ENCODE measurements at places on chromosomes 11 and 22.

- DNase-seq: no peak
Observed at GRCh38 chr22:49756676-49757075, 71.0 kb downstream of the BRD1 start.

DNA sequence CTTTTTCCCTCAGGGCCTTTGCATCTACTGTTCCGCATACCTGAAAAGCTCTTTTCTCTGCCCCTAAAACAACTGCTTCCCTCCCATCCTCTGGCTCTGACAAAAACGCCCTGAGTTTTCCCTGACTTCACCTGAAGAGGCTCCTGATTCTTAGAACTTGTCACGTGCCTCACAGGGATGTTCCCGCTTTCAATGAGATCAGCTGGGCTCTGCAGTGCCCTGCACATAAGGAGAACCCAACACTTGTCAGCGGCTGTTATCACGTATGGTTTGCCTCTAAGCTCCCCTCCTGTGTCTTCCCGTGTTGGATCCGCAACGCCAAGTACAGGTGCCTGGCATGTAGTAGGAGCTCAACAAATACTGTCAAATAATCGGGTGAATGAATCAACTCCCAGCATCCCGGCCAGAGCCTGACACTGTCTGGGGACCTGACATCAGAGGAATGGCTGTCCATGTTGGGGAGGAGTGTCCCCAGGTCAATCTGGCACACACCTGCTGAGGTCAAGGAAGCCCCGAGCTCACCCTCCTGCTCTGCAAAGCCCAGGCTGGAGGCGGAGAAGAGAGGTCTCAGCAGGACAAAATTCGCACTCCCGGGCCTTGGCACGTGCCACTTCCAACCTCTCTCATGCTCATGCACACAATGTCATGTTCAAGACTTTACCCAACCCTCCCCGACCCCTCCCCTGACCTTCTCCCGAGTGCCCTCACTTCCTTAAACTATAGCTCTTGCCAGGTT lies 4.2 kb upstream of the GRK2 start:
- DNase-seq: no peak

DNA sequence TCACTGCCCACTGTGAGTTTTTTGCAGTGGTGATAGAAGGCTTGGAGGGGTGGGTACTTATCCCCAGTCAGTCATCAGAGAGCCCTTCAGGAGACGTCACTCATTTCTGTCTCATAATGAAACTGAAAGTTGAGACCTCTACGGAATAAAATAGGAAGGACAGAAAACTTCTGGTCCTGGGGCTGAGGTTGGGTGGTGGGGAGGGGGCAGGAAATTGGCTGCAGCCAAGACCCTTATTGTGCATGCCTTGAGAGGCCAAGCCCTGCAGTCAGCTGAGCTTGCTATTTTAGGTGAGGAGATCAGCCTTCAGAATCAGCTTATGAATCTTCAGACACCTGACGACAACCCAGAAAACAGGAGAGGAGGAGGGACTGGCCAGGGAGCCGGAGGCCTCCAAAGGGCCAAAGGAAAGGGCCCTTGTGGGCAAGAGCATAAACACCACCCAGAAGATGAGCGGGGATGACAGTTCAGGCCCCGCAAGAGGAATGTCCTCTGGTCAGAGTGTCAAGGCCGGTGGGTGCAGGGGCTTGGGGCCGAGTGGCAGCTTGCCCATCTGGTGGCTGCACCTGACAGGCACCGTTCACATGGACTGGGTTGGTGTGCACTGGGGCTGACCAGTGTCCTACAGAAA lies 17.9 kb upstream of the ADA2 start:
- no peak for DNase-seq

DNA sequence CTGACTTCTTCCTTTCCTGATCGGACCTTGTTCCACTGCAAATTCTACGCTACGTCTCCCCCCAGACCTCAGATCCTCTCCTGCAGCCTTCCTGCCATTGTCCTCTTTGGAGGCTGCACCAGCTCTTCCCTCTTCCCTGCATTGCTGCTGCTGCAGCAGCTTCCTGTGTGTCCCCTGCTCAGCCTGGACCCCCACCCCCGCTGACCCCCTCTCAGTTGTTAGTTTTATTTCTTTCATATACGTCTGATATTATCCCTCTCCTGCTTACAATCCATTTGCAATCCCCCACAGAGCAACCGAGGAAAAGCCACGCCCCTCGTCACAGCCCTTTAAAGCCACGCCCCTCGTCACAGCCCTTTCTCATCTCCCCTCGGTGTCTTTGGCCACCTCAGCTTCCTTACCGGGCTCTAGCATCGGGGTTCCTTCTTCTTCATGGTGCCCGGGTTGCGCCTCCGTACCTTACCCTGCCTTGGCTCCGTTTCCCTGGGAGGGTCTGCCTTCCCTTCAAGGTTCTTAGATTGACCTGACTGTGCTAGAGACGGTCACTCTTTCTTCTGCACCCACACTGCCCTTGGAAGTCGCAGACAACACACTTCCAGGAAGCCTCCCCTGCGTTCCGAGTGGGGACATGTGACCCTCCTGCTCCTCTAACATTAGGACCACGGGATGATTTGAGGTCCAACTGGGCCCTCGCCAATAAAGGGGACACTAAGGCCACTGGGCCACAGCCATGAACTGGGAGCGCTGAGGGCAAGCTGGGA lies 4.8 kb downstream of the MRGPRG start:
- DNase-seq: no peak

DNA sequence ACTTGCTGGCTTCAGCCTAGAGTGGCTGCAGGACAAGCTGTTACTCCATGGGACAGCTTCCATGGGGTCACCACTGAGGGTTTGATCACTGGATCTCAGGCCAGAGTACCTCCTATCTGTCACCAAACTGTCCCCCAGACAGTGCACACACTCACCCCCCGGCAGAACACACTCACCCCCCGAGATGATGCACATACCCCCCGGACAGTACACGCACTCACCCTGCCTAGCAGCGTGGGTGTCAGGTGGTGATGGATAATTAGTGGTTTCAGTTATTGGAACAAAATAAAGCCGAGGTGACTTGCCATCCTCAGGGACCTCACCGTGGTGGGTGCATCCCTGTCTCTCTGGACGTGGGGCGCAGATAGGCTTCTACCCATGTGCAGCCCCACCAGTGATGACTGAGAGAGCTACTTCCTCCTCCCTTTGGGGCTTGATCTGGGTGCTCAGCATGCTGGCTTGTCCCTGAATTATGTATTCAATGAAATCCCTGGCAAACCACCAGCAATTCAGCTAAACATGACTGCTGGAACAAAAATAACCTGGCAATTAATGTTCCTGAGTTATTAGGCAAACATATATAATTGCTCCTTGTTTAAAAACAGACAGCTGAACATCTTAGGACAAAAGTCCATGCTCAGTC lies 18.9 kb downstream of the TANGO2 start:
- no peak for DNase-seq

DNA sequence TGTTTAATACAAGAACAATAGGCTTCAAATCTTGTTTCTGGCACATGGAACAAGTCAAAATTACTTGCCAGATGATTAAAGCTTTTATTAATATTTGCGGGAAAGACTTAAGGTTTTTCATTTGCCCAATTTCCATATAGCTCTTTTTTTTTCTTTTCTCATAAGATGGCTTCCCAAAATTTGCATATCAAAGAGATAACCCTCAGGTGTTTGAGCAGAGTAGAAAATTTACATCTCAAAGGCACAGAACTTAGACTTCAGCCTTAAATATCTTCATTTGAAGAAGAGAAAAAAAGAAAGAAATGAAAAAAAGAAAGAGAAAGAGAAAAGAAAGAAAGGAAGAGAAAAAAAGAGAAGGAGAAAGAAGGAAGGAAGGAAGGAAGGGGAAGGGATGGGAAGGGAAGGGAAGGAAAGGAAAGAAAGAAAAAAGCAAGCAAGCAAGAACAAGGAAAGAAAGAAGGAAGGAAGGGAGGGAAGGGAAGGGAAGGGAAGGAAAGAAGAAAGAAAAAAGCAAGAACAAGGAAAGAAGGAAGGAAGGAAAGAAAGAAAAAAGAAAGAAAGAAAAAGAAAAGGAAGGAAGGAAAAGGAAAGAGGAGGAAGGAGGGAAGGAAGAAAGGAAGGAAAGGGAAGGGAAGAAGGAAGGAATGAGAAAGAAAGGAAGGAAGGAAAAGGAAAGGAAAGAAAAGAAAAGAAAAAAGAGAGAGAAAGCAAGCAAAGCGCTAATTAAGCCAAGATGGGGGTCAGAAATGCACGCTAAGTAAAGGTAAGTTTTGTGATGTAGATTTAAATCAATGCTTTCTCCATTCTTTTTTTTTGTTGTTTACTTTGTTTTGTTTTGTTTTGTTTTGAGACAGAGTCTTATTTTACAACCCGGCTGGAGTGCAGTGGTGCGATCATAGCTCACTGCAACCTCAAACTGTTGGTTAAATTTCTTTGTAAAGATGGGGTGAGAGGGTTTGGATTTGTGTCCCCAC lies 20.2 kb upstream of the IFITM3 start:
- DNase-seq: no peak

GRCh38 chr11:70493089-70493474 lies 94.8 kb downstream of the CTTN start:
- no peak for DNase-seq

DNA sequence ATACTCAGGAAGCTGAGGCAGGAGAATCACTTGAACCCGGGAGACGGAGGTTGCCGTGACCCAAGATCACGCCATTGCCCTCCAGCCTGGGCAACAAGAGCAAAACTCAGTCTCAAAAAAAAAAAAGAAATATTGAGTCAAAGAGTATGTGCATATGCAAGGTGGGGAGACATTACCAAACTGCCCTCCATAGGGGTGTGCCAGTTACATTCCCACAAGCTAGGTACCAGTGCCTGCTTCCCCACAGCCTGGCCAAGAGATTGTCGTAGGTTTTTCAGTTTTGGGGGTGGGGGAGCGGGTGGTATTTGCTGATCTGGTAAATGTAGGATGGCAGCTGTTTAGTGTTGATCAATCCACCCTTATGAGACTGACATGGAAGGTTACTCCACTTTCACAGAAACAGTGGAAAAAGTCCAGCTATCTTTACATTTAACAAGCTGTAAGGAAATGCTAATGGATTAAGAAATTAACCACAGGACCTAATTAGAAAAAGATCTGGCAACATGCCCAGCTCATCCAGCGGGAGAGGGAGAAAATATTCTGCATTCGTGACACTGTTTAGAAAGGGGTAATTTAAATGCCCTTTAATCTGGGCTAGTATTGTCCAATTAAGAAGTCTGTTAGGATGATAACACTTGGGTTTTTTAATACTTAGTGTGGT lies 89.4 kb downstream of the PACS1 start:
- DNase-seq: peak; percentile 3

DNA sequence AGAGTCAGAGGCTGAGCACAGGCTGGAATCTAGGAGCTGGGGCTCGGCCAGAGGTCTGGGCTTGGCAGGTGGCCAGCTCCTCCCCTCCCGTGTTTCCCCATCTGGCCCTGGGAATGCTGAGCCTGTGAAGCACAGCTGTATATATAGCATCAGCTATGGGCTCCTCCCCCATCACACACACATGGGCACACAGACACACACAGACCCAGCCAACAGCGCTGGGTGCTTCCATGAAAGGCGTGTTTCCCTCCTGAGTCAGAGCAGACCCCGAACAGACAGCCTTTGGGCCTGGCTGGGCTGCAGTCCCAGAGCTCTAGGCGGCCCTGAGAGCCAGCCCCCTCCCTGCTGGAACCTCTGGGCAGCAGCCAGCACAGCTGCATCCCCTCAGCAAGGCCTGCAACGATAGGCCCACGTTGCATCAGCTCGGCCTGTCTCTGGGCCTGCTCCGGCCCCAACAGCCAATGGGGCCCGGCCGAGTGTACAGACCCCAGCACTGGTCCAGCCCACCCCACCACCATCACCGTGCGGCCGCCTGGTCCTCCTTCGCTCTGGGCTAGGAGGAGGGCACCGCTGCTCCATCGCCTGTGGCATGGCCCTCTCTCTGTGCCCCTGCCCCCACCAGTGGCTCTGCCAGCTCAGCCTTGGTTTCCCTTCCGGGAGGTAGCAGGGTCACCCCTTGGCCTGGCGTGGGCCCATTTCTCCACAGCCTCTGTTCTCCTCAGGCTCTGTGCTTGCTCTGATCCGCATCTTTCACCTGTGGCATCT lies 7.6 kb upstream of the SERPINH1 start:
- peak; percentile 100 for DNase-seq

GRCh38 chr11:130159657-130160497 lies at the start of gene ST14:
ST14 (plus strand) TSS chr11:130159782; CDS start chr11:130159980, 198 bp downstream.
- DNase-seq: no peak

All from fibroblast of upper back skin (primary cell).